T-helper 17 cell (primary cell): ENCODE measurements at places on chromosomes 4 and X. TPM values are rescaled to one million over a fixed set of nuclear protein-coding genes. Genes with fewer than 3 reads are reported as not detected.
A peak's percentile ranks its signal among the peaks of the same experiment; 100 is the strongest.

The NUDT11 gene
- 0.57 TPM for total RNA-seq

DNA sequence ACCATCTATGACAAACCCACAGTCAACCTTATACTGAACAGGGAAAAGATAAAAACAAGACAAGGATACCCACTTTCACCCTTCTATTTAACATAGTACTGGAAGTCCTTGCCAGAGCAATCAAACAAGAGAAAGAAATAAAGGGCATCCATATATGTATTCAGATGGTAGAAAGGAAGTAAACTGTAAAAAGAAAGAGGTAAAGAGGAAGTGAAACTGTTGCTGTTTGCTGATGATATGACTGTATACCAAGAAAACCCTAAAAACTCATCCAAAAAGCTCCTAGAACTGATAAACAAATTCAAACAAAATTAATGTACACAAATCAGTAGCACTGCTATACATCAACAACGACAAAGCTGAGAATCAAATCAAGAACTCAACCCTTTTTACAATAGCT is 538.7 kb upstream of the PABPC4L start:
- H3K4me1 ChIP-seq: no peaks in the 10 kb centered on the region
- no peak for DNase-seq
- H3K27me3 ChIP-seq: no peaks in the 10 kb centered on the region

GRCh38 chr4:139834226-139834662 is 168.6 kb downstream of the MGST2 start:
- H3K27me3 ChIP-seq: peaks cover 9% of the 10 kb centered on the region
- no peak overlapping the region for H3K4me3 ChIP-seq
- no peaks in the 10 kb centered on the region for H3K36me3 ChIP-seq
- H3K27ac ChIP-seq: no peak overlapping the region
- no peaks in the 10 kb centered on the region for H3K4me1 ChIP-seq
- no peak for DNase-seq

DNA sequence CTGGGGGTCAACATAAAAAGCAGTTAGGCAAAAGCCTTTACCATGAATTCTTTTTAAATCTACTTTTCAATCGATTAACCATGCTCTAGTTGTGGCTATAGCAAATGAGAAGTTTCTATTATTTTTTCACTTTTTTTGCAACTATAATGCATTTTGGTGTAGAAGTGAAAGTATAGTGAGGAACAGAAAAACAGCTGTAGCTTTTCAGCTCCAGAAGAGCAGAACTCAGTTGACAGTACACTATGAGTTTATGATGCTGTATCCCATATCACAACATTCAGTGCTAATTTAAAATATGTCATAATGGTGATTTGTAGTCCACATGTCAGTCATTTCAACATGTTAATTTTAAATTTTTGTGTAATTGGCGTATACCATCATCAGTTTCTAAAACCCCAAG is 8.7 kb upstream of the MUC7 start:
- H3K4me1 ChIP-seq: no peaks in the 10 kb centered on the region
- no peak overlapping the region for H3K4me3 ChIP-seq
- H3K27ac ChIP-seq: no peak overlapping the region
- H3K36me3 ChIP-seq: no peaks in the 10 kb centered on the region

- H3K4me1 ChIP-seq: peaks cover 15% of the 10 kb centered on the region
- H3K27ac ChIP-seq: peak overlapping the region; percentile 84
Observed at GRCh38 chr4:183503497-183504063, 1.3 kb upstream of the ING2 start.

DNA sequence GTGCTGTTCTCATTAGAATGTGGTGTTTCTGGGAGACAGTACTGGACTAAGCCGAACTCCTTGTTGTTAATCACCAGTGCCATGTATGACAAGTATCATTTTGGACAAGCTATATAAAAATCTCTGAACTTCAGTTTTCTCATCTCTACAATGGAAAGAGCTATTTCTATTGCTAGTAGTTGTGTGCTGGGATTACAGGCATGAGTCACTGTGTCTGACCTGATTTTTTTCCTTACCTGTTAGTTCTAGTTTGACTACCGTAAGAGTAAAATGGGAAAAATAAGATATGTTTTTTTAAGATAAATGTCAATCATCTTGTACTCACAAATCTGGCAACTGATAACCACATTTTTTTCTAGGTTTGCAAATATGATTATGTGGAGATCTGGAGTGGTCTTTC is 192.3 kb downstream of the TLL1 start:
- no peaks in the 10 kb centered on the region for H3K4me1 ChIP-seq
- H3K27me3 ChIP-seq: no peaks in the 10 kb centered on the region
- no peaks in the 10 kb centered on the region for H3K36me3 ChIP-seq
- H3K4me3 ChIP-seq: no peak overlapping the region

The FLNA gene
- 2,536 TPM for total RNA-seq

The DMRTC1 gene
- 1.8 TPM for total RNA-seq

- no peak overlapping the region for H3K4me3 ChIP-seq
- no peak for DNase-seq
- H3K27ac ChIP-seq: no peak overlapping the region
Observed at GRCh38 chr4:147599206-147599605, 18.0 kb upstream of the TMEM184C start.

DNA sequence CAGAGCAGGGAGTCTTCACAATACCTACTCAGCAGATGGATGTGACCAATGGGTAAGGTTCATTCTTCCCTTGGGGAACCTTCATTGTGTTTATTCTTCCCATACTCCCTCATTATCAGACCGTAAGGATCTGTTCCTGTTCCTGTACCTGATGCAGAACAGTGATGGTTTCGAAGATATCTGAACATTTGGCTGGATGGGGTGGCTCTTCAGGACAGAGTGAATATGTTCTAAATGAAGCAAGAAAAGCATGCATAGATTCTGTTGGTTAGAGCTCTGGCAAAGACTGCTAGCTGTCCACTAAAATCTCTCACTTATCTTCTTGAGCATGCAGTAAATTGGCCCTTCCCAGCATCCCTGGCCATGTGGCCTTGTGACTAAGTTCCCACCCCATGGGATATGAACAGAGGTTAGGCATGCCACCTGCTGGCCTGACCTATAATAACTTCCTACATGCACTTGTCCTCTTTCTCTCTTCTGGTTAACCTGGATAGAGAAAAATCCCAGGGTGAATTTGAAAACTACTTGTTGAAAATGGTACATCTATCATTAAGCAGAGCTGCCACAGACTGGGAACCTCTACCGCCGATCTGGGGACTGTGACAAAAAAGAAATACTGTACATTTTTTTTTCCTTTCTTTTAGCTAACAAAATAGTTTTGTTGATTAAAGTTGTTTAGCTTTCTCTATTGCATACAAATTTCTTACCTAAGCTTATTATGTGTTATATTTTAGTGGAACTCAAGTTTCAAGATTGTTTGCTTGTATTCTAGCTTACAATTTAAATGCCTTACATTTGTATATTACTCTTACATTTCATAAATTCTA is 60.0 kb upstream of the BANK1 start:
- no peak overlapping the region for H3K4me3 ChIP-seq
- peaks cover 6% of the 10 kb centered on the region for H3K4me1 ChIP-seq
- no peaks in the 10 kb centered on the region for H3K36me3 ChIP-seq
- peaks cover 20% of the 10 kb centered on the region for H3K27me3 ChIP-seq
- DNase-seq: peak; percentile 8

DNA sequence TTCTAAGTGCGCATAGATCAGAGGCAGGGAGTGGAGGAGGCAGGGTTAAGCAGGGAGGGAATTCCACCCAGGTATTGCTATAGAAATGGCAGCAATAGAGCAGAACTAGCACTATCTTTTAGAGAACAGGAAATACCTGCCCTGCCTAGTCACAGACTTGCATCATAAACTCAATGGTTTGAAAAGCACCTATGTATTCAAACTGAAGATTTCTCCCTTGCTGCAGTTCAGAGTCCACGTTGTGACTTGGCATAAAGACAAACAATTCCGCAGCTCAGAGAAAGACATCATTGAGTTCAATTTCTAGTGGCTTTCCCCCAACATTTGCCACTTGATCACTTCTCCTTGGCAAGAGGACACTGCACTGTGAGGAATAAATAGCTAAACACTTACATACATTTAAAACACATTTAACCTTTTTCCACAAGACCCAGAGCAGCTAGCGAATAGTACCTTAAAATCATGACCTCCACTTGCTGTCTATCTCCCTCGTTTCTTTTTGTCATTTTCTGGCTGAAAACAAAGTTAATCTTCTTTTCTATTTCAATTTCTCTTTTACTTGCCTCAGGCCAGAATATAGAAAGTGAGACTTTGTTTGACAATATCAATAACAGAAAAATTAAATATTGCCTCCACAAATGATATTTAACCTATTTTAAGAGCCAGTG is 42.4 kb downstream of the SLC7A11 start:
- H3K27ac ChIP-seq: no peak overlapping the region
- no peaks in the 10 kb centered on the region for H3K36me3 ChIP-seq
- no peak overlapping the region for H3K4me3 ChIP-seq
- no peaks in the 10 kb centered on the region for H3K4me1 ChIP-seq

DNA sequence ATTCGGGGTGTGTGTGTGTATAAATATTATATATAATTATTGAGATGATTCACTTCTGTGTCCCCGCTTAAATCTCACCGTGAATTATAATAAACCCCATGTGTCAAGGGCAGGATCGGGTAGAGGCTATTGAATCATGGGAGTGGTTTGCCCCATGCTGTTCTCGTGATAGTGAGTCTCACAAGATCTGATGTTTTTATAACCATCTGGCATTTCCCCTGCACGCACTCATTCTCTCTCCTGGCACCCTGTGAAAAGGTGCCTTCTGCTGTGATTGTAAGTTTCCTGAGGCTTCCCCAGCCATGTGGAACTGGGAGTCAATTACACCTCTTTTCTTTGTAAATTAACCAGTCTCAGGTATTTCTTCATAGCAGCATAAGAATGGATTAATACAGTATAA is 851.4 kb upstream of the AGA start:
- DNase-seq: no peak
- H3K4me1 ChIP-seq: no peaks in the 10 kb centered on the region
- H3K4me3 ChIP-seq: no peak overlapping the region

DNA sequence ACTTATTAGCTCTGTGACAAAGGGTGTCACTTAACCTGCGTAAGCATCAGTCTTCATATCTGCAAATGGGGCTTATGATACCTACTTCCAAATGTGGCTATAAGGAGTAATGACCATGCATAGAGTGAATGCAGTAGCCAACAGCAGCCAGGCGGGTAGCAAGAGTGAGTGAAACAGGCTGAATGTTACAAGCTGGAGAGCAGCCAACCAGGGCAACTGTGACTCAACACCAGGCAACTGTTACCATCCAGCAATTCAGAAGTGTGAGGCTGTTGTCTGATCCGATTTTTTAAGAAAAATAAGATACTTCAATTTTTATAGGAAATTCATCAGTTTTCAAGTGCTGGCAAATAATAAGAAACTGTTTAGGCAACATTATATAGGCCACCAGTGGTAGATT is 270.2 kb upstream of the TAPT1 start:
- H3K4me1 ChIP-seq: no peaks in the 10 kb centered on the region
- no peak overlapping the region for H3K4me3 ChIP-seq
- no peaks in the 10 kb centered on the region for H3K36me3 ChIP-seq
- no peak for DNase-seq
- H3K27me3 ChIP-seq: no peaks in the 10 kb centered on the region
- H3K27ac ChIP-seq: no peak overlapping the region

- H3K4me3 ChIP-seq: no peak overlapping the region
- H3K27me3 ChIP-seq: no peaks in the 10 kb centered on the region
- no peaks in the 10 kb centered on the region for H3K4me1 ChIP-seq
- DNase-seq: no peak
- no peak overlapping the region for H3K27ac ChIP-seq
Observed at GRCh38 chr4:119652998-119653397, 24.4 kb upstream of the PDE5A start.

The SPOCK3 gene
- not detected for total RNA-seq

- DNase-seq: no peak
- no peaks in the 10 kb centered on the region for H3K4me1 ChIP-seq
- no peak overlapping the region for H3K4me3 ChIP-seq
- H3K27me3 ChIP-seq: no peaks in the 10 kb centered on the region
- peaks cover 14% of the 10 kb centered on the region for H3K36me3 ChIP-seq
Observed at GRCh38 chr4:158895797-158896576, 127.2 kb downstream of the FNIP2 start.

DNA sequence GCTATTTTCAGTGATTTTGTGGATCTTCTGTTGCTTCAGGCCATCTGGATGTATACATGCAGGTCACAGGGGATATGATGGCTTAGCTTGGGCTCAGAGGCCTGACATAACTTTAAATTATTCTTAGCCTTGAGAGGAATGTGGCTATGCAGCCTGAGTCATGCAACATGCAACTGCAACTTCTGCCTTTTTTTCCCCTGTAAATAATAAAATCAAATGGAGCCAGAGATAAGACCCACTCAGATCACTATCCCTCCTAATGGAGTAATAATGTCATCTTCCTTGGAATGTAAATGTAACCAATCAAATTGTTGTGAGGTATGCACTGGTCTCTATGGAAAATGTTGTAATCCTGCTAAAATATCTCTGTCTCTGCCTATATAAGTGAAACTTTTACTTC is 54.9 kb downstream of the MAGEB17 start:
- no peak overlapping the region for H3K4me3 ChIP-seq
- H3K4me1 ChIP-seq: no peaks in the 10 kb centered on the region
- H3K27me3 ChIP-seq: no peaks in the 10 kb centered on the region
- no peak for DNase-seq
- peaks cover 2% of the 10 kb centered on the region for H3K36me3 ChIP-seq

The SPANXC gene
- not detected for total RNA-seq

DNA sequence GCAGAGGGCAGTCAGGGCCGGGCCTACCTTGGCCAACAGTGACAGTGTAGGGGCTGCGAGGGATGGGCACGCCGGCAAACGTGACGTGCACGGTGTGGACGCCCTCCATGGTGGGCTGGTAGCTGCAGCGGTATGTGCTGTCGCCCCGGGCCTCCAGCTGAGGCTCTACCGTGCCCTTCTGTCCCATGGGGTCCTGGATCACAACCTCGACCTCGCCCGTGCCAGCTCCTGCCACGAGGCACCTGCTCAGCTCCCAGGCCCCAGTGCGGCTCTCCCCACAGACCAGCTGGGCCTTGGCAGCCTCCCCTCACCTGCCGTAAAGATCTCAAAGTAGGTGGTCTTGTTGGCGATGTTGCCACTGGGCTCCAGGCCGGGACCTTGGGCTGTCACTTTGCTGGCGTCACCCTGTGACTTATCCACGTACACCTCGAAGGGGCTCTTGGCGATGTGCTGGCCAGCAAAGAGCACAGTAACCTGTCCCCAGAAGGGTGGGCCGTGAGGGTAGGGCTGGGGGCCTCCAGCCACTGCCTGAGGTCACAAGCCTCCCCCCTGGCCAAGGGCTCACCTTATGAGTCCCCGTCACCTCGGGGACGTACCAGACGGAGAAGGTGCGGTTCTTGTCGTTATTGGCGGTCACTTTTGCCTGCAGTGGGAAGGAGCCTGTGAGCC is 8.3 kb downstream of the FLNA start:
- peak overlapping the region; percentile 75 for H3K4me3 ChIP-seq
- peaks cover 10% of the 10 kb centered on the region for H3K4me1 ChIP-seq
- H3K27ac ChIP-seq: no peak overlapping the region

- H3K4me3 ChIP-seq: no peak overlapping the region
- H3K36me3 ChIP-seq: no peaks in the 10 kb centered on the region
- DNase-seq: no peak
- H3K4me1 ChIP-seq: no peaks in the 10 kb centered on the region
- H3K27ac ChIP-seq: no peak overlapping the region
Observed at GRCh38 chrX:41490446-41490845, 43.3 kb downstream of the NYX start.

GRCh38 chrX:133983256-133983973 is 2.0 kb downstream of the GPC3 start:
- no peaks in the 10 kb centered on the region for H3K36me3 ChIP-seq
- H3K27me3 ChIP-seq: peaks cover 39% of the 10 kb centered on the region
- peak overlapping the region; percentile 34 for H3K4me3 ChIP-seq
- H3K4me1 ChIP-seq: peaks cover 2% of the 10 kb centered on the region
- H3K27ac ChIP-seq: no peak overlapping the region
